ENCODE measurements at places on chromosomes 11 and 22.
A peak's percentile ranks its signal among the peaks of the same experiment; 100 is the strongest.

DNA sequence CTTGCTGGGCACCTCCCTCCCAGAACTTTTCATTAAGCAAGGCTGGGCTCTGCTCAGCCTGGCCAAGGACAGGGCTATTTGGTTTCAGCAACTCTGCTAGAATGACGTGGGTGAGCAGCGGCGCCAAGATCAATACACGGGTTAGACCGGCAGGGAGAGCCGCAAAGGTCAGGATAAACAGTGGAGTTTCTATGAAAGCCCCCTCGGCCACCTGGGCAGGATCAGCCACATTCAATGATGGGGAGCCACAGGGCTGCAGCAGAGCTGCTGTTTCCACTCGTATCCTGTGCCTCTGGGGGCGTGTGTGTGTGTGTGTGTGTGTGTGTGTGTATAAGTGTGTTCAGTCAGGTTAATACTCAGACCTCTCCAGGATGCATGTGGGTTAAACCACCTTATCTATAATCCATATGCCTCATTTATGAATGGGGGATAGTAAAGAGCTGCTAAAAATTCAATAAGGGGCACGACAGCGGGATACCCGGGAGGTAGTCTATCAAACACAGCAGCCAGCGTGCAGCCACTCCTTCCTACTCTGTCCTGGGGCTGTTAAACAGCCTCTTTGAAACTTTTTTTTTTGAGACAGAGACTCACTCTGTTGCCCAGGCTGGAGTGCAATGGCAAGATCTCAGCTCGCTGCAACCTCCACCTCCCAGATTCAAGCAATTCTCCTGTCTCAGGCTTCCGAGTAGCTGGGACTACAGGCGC, 34.8 kb downstream of the MYH9 start:
- no peak for DNase-seq

DNA sequence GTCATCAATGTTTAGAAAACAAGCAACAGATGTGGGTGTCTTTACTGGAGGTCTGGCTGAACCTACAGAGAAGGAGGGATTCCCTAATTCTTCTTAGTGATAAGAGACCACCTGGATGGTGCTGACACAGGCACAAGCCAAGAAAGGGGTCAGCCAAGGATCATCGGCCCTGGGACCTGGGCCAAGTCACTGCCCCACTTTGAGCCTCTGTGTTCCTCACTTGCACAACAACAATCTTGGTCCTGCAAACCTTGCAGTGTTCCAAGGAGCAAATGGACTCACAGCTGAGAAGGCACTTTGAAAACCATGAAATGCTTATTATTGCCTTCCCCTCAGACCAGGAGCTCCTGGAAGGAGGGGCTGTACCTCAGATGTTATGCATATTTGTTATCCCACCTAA, 7.0 kb upstream of the KCNE3 start:
- no peak for DNase-seq

- no peak for DNase-seq
These were observed 392.2 kb downstream of the TBC1D22A start for GRCh38 chr22:47154621-47155081.

GRCh38 chr11:132914600-132914999, 617.7 kb downstream of the OPCML start:
- no peak for DNase-seq

DNA sequence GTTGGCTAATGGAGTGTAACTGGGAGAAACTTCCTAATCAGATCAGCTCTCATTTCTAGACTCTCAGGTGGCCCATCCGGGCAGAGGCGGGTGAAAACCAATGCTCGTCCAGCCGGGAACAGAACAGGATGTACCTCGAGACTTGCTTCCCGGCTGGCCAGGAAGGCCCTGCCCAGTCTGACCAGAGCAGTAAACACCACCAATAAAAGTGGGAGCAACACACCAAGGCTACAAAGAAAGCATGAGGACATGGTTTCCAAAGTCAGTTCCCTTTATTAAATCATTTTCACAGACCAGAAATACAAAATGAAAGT, 940 bp upstream of the TNKS1BP1 start:
- DNase-seq, result peak; percentile 15

- DNase-seq, result no peak
These were observed 7.8 kb downstream of the OPCML start for GRCh38 chr11:133524488-133524887.

DNA sequence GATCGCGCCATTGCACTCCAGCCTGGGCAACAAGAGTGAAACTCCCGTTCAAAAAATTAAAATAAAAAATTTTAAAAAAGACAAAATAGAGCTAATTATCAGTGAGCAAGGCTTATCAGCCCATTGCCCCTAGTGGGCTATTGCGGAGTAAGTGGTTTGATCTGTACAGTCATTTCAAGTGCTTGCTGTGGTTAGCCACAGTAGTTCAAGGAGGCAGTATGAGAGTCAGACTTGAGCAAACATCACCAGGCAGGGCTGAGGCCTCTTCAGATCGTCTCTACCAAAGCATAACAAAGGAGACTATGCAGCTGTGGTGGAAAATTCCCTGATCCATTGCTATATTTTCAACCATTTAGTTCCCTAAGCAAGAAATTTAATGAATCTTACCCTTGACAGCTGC, 4.3 kb upstream of the SBF2 start:
- no peak for DNase-seq

GRCh38 chr11:95924414-95924760, 480 bp upstream of the MTMR2 start:
- no peak for DNase-seq

DNA sequence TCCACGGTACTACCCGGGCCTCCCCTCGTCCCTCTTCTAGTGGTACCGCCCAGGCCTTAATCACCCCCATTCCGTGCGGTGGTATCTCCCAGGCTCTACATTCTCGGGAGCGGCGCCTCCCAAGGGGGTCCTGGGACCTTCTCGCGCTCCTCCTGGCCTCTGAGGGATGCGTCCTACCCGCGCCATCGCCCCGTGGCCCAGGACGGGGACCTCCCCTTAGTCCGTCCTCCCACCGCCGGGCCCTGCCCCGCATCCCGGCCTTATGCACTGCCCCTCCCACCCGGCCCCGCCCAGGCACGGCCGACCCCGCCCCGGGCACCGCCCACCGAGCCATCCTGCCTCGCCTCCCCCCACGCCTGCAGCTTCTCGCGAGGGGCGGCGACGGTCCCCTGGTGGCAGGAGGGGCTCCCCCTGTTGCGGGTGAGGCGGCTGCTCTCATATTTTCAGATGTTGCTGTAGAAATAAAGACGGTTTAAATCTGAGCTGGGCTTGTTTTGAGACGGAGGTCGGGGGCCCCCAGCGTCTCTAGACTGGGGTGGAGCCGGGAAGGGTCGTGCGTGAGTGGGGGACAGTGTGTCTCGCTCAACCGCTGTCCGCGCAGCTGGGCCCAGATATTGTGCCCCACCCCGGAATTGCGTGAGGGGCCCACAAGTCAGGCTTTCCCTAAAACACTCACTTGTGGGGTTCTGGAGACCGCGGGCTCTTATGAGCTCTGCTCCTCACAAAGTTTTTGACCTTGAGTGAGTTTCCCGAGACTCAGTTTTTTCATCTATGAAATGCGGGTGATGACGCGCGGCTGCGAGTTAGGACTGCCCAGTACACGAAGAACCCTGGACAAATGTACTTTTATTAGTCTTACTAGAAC, 828 bp upstream of the RAB1B start:
- peak; percentile 86 for DNase-seq

DNA sequence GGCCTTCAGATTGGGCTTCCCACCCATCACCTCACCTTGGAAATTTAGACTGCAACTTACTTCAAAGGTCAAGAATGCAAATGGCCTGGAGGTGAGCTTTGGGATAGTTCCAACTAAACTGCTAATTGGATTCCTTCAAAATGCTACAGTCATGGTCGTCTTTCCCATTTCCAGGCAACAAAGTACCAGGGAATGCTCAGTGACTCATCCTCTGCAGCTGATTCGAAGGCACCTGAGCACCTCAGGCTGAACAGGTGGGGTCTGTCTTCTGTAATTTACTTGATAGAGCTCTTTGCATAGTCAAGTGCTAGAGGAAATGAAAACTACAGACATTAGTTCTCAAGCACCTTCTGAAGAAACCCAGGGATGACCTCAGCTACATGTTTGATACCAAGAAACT, 20.5 kb upstream of the FSHB start:
- DNase-seq, result no peak

GRCh38 chr22:45149671-45150070, 14.1 kb upstream of the NUP50 start:
- no peak for DNase-seq

- no peak for DNase-seq
These were observed 17.1 kb upstream of the SNX32 start for GRCh38 chr11:65816696-65817095.

- no peak for DNase-seq
These were observed 12.9 kb downstream of the CDC45 start for GRCh38 chr22:19492504-19493174.

- DNase-seq, result peak; percentile 45
These were observed 1.7 kb downstream of the SEZ6L start for GRCh38 chr22:26170795-26171580.

- no peak for DNase-seq
These were observed 109.8 kb downstream of the KCNQ1 start for GRCh38 chr11:2554338-2555207.

GRCh38 chr11:2086239-2087040, 52.7 kb downstream of the IGF2 start:
- DNase-seq, result no peak

GRCh38 chr22:32880061-32880460, 78.6 kb downstream of the TIMP3 start:
- no peak for DNase-seq

GRCh38 chr22:42432818-42433217, 615 bp upstream of the NFAM1 start:
- DNase-seq, result no peak

DNA sequence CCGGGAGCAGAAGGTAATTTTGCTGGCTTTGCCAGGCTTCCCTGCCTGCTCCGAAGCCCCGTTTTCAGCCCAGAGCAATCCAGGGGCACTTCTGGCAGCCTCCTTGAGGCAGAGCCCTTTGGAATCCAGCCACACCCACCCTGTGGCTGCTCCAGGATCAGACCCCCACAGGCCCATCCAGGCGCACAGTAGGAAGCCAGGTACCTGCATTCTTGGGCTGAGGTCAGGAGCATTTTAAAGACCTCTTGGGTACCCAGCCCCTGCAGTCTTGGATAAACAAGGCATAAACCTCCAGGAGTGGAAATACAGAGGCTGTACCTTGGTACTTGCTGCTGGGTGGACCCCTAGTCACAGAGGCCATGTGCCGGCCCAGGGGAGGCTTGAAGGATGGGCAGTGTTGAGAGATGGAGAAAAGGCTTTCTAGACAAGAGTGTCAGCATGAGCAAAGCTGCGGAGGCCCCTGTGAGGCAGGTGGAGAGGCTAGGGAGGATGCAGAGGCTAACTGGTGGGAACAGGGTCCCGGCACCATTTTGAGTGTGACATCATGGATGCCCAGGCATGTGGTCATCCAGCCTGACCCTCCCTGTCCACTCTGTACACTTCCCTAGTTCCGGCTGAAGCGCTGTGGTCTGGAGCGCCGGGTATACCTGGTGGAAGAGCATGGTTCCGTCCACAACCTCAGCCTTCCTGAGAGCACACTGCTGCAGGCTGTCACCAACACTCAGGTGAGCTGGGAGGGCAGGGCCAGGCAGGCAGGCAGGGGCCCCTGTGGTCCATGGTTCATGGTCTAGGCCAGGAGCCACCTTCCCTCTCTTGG, 3.9 kb downstream of the MUS81 start:
- DNase-seq, result no peak

GRCh38 chr11:57699813-57700212, 12.2 kb downstream of the MED19 start:
- DNase-seq, result no peak

DNA sequence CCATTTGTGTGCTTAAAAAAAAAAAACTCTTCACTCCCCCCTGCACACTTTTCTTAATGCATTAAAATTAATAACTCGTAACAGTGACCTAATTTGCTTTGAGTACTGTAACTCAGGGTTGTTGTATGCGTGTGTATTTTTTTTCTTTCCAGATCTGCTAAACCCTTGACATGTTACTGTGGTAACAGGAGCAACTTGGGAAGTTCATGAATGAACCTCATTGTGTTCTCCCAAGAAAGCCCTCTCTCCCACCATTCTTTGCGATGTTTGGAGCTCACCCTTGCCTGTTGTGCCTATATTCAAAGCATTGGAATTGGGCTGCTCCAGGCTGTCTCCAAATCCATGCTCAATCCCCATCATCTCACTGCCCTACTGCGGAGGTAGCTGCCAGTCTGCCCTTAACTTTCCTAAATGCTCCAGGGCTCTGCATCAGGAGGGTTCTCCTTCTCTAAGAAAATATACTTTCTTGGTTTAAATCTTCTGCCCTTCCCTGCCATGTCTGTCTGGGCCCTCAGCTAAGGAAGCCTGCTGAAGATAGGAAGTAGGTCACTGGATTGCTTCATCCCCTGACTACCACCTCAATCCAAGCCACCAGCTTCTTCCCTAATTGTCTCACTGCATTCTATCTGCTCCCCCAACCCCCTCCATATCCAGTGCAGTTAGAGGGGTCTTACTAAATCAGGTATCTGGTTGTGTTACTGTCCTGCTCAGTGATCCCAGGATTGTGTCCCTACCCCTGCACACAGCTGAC, 70.3 kb downstream of the KIRREL3 start:
- DNase-seq, result no peak

GRCh38 chr11:125084761-125085231, 21.7 kb downstream of the SLC37A2 start:
- no peak for DNase-seq

GRCh38 chr11:77510095-77510494, 36.2 kb upstream of the PAK1 start:
- DNase-seq, result no peak

GRCh38 chr11:70491696-70492472, 93.6 kb downstream of the CTTN start:
- no peak for DNase-seq

DNA sequence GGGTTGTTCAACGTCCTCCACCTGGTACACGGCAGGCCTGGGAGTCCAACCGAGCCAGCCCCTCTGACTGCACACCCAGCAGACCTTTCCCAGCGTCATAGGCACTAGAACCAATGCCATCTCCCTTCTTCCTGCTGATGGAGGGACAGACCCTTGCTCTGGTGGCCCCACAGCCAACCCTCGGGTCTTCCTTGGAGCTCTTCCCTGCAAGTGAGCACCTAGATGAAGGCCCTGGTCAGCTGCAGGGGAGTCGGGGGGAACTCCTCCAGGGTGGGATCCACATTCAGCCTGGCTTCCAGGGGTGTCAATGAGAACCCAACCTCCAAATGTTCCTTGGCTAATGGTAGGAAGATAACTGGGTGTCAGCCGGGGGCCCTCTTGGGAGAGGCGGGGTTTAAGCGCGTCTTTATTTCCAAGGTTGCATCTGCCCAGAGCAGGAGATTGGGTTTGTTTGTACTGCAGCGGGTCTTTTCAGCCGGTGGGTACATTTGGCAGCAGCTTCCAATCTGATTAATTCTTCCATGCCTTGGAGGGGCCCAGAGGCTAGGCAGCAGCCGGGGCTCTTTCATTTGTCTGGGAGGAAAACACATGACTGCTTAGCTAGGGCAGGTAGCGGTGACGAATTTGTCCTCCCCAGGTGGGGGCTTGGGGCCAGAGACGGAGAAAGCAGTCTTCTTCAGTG, 56.0 kb upstream of the SHISAL1 start:
- no peak for DNase-seq

GRCh38 chr22:45709060-45709739, 37.6 kb downstream of the ATXN10 start:
- peak; percentile 17 for DNase-seq

- DNase-seq, result no peak
These were observed 270.7 kb upstream of the SYN3 start for GRCh38 chr22:33328789-33329296.

GRCh38 chr11:115927823-115928329, 423.7 kb upstream of the CADM1 start:
- DNase-seq, result no peak

- no peak for DNase-seq
These were observed 26.6 kb upstream of the CSNK2A3 start for GRCh38 chr11:11379661-11380060.

GRCh38 chr11:9380773-9381172, 3.7 kb upstream of the IPO7 start:
- no peak for DNase-seq

GRCh38 chr22:32020117-32020516, 22.9 kb upstream of the SLC5A1 start:
- DNase-seq, result no peak

Measured in HEK293T (cell line).